Astrocyte (in vitro differentiated cells and primary cell): ENCODE measurements at places on chromosomes 6 and 20. TPM values are rescaled to one million over a fixed set of nuclear protein-coding genes. Genes with fewer than 3 reads are reported as not detected.

DNA sequence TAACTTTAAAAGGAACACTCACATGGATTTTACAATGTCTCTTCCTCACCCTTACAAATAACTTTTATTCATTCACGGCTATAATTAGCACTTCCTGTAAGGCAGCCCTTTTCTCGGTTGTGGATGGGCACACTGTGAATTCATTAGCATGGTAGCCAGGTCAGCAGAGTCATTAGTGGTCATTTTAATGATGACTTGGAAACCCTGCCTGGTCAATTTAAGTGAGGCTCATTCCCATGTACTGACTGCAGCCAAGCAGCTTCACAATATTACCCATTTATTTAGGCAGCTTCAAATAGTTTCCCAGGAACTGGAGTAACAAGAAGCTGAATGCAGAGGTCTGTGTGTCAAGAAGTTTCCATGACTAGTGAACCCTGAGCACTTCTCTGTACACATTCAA is 248.8 kb downstream of the KHDC1L start:
- peak; percentile 41 for DNase-seq

DNA sequence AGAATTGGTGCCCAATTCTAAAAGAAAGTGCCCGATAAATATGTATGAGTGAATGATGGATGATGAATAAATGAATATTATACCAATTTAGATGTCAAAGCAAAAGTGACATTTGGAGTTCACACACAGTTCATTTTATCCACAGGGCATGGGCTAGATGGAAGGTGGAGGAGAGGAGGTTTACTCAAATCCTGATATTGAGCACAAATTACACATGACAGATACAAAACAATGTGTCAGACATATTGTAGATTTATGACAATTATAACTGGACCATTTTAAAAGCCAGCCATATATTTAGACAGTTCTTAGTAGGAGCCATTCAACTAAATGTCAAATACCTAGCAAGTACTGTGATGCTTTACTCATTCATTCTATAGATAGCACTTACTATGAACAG is 23.4 kb upstream of the PHACTR1 start:
- DNase-seq, result no peak

- peak; percentile 71 for DNase-seq
Measured at GRCh38 chr6:80618953-80619352, 512.5 kb downstream of the BCKDHB start.

CCM2L gene
- 0.11 TPM in 1 of 2 replicates, not detected in the other for total RNA-seq

THEMIS gene
- total RNA-seq, result 0.07 TPM in 1 of 2 replicates, not detected in the other

DNA sequence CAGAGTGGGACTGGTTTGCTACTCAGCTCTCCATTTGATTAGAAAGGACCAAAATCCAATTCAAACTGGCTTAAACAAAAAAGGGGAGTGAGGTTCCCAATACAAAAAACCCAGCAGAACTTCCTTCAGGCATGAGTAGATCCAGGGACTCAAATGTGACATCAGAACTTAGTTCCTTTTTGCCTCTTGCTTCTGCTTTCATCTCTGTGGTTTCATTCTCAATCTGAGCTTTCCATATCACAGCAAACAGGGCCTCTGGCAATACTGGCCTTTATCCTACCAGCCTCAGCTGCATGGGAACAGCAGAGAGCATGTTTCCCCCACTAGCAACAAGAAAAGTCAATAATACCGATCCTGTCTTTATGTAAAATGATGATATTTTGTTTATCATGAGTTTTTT is 28.6 kb upstream of the PRELID3B start:
- DNase-seq, result no peak

DNA sequence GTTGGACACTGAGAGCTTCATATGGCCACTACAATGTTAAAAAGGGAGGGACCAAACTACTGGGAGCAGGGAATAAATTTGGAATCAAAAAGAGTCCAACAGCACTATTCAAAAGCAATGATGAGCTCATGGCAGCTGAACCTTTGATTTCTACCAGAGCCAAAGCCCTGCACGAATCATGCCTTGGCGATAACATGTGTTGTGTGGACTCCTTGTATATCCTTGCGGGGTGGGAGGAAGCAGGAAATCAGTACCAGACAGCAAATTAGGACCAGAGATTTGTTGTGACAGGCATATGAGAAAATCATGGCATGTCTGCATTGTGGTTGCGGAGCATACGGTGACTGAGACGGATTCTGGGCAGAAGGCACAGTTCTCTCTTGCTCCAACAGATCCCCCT is 85.6 kb upstream of the EMILIN3 start:
- no peak for DNase-seq

RRAGD gene
- 3.8 and 5.2 TPM in 2 replicates for total RNA-seq

- no peak for DNase-seq
Measured at GRCh38 chr6:43788301-43788700, 18.3 kb downstream of the VEGFA start.

GRCh38 chr20:43987531-43987930 is 72.9 kb downstream of the TOX2 start:
- DNase-seq, result no peak

SAMD10 gene
- total RNA-seq, result 2.7 and 4.3 TPM in 2 replicates

- DNase-seq, result peak; percentile 17
Measured at GRCh38 chr6:88641178-88641903, 322.1 kb downstream of the RNGTT start.

- DNase-seq, result no peak
Measured at GRCh38 chr20:32637738-32638137, 36.0 kb downstream of the C20orf203 start.

- DNase-seq, result peak; percentile 49
Measured at GRCh38 chr6:68634726-68635411, at the start of gene ADGRB3. ADGRB3 (plus strand) TSS chr6:68635282; CDS start chr6:68638676, 3,394 bp downstream.

OR2J3 gene
- not detected in 2 replicates for total RNA-seq

SYTL3 gene
- 0.82 and 1.2 TPM in 2 replicates for total RNA-seq

DNA sequence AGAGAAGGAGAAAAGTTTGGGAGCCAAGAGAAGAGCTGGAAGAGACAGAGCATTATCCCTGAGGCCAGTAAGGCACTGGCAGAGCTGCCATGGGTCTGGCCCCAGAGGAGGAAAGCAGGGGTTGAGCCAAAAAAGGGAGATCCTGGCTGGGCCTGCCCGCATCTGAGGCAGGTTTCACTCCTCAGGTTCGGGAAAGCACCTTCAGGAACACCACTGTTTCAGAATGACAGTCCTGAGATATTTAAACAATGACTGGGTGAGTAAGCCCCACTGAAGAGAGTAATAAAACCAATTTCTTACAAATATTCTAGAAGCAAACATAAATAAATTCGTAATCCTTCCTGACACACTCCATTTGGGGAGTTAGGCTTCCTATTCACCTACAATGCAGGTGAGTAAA is 152.2 kb downstream of the BACH2 start:
- no peak for DNase-seq

DNA sequence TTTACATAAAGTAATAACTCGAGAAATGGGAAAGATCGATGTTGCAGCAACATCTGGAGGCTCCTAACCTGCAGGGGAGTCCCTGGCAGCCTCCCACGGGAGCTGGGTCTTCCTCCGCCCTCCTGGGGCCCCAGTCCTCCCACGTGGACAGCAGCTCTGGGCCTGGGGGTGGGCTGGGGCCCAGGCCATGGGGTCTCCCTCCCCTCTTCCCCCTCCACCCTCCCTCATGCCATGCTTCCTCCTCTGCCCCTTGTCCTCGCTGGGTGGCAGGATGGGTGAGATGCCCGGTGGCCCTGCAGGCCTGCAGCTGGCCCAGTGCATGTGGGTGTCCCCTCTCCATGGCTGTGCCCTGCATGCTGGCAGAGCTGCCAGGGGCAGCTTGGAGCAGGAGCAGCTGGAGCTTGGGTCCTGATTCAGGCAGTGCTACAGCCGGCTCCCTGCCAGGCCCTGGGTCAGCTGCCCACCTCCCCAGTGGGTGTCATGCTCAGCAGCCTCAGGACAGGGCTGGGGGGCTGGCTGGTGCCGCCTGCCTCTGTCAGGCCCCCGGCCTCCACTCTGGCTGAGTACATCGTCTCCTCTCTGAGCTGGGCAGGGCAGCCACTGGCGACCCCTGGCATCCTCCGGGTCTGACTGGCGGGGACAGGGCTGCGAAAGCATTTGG is 48.9 kb upstream of the BHLHE23 start:
- no peak for DNase-seq

HLA-DOB gene
- 0.20 and 0.79 TPM in 2 replicates for total RNA-seq

DNA sequence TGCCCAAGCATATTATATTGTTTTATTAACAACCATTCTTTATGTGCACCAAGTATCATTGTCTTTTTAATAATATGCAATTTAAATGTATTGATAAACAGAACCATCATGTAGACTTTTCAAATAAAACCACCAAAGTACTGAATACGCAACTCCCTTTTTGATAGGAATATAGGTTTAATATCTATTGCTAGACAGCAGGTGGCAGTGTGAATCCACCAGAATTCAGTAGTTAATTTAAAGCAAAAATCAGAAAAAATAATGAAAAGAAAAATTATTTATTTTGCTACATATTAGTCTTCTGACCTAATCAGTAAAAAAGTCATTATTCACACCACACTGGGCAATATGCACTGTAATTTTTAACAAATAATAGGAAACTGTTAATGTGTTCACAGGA is 143.7 kb downstream of the KLHL32 start:
- peak; percentile 12 for DNase-seq

GRCh38 chr6:147675281-147675680 is 166.8 kb downstream of the SAMD5 start:
- peak; percentile 95 for DNase-seq

DNA sequence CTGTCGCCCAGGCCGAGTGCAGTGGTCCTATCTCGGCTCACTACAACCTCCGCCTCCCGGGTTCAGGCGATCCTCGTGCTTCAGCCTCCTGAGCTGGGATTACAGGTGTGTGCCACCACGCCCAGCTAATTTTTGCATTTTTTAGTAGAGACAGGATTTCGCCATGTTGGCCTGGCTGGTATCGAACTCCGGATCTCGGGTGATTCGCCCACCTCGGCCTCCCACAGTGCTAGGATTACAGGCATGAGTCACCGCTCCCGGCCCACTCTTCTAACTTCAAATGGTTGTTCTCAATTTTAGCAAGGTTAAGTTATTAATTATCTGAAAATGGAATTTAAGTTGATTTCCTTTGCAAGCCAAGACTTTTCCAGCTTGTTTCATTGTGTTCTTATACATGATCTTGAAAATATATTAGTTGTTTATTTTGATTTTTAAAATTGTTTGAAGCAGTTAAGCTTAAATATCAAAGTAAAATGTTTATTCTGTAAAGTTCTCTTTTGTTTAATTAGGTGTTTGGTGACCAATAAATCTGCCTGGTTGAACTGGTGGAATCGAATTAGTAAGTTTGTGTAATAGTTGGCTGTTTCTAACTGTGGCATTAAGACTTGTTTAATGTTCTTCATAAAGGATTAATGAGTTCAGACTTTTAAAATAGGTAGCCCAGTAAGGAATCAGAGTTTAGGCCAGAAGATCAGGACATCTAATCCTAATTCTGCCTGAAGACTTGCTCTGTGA is 2.3 kb downstream of the PM20D2 start:
- no peak for DNase-seq

SYNDIG1 gene
- 5.7 and 8.7 TPM in 2 replicates for total RNA-seq

DNA sequence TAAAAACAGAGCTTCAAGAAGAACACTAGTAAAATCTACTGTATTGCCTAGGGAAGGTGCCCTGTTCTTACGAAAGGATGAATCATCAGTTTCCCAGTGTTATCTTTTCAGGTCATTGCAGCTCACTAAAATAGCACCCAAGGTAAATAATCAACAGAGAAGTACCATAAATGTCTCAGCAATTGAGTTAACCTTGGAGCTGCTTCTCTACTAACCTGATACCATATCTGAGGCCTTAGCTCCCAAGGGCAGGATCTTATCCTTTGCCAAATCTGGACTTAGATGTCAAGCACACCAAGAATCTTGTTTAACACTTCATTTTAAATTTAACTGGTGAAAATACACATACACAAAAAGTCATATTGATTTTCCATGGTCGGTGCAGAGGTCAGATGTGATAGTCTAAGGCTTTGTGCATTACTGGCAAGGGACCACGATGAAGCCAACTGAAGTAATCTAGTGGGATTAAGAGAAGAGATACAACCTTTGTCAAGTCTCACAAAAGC is 81.5 kb downstream of the EDN1 start:
- peak; percentile 32 for DNase-seq

- DNase-seq, result no peak
Measured at GRCh38 chr6:11356404-11357155, 124.1 kb upstream of the NEDD9 start.

GRCh38 chr20:44388466-44389023 is 33.0 kb downstream of the HNF4A start:
- DNase-seq, result peak; percentile 44
